ENCODE measurements at places on chromosomes 3 and 15.

GRCh38 chr3:111351334-111351733, 190.7 kb upstream of the CD96 start:
- no peak for DNase-seq

DNA sequence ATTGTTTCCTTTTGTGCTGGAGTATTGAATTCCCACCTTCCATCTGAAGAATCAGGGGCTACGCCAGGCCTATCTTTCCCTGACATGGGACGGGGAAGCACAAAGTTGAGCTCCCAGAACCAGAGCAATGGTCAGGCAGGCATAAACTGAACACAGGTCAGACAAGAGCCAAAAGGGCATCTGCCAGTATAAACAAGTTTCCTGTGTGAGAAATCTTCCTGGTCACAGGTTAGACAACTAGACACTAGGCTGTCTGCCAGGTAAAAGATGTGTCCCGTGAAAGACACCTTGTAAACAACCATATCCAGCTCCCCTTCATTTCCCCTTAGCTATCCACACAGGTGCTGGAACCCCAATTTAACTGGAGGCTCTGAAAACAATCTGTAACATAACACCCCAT, 44.0 kb upstream of the CD96 start:
- no peak for DNase-seq

GRCh38 chr3:9257092-9257491, 7.6 kb upstream of the SRGAP3 start:
- no peak for DNase-seq

DNA sequence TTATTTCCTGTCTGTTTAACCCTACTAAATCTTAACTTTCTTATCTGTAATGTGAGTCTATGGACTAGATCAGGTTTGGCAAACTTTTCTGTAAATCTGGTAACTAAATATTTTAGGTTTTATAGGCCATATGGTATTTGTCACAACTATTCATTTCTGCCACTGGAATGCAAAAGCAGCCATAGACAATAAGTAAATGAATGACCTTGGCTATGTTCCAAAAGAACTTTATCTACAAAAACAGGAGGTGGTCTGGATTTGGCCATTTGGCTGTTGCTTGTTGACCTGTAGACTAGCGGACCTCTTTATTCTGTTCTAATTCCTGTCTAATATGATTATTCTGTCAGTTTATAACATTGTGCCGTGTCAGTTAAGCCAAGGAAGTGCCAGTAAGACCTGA, 314.2 kb downstream of the LPP start:
- no peak for DNase-seq

DNA sequence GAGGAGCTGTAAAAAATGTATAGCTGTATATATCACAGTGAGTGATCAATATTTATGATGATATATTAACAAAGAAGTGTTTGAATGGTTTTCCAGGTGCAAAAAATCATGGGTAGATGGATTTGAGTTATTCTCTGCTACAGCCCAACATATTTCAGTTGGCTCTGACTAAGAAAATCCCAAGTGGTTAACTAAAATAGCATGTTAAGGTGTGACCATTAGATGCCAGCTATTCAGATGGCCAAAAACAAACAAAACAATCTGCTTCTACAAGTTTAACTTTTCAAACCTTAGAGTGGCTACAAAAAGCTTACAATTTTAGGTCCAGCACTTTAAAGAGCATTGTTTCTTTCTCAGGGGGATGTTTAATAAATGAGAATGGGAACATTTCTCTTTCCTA, 67.5 kb downstream of the SEMA6D start:
- DNase-seq: no peak

DNA sequence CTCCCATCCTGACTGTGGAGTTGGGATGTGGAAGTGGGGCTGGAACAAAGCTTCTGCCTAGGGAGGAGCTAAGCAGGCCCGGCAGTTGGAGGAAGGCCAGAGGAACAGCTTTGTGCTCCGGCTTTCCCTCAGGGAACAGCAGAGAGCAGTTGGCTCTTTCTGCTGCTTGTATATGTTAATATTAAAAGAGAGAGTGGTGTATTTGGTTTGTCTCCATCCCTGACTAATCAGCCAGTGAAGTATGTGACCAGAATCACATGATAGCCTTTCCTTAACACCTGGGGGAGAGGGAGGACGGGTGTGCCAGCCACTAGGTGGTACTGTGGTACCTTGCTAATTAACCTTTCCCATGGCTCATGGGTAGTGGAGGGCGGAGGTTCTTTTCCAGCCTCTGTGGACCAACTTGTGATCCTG, 10.0 kb downstream of the EIF2B5 start:
- no peak for DNase-seq

- no peak for DNase-seq
Measured at GRCh38 chr15:96369825-96370621, 39.5 kb downstream of the NR2F2 start.
